Iris pigment epithelial cell (primary cell): ENCODE measurements at places on chromosomes 13 and 19.

DNA sequence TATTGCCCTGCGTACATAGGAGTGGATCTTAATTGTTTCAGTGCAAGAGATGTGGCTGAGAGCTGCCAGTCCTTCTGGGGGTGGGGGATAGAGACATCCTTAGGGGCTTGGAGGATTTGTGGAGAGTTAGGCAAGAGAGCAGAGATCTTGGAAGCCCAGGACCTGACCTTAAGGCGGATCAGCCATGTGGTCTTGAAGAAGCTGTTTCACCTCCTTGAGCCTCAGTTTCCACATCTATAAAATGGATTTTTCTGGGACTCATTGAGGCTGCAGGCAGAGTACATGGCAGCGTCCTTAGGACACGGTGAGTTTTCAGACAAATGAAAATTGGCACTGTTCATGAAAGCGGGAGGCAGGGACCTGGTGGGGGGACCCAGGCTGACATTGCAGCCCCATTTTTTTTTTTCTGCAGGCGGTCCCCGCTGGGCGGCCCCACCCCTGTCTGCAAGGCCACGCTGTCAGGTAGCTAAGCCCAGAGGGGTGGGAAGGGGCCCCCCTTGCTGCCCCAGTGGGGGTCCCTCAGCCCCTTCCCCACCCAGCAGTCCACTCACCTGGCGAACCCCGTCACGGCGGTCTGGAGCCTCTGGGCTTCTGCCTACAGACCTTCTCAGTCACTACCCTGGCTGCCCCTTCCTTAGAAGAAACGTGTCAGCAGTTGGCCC lies 30.0 kb downstream of the PDE4A start:
- DNase-seq: no peak

DNA sequence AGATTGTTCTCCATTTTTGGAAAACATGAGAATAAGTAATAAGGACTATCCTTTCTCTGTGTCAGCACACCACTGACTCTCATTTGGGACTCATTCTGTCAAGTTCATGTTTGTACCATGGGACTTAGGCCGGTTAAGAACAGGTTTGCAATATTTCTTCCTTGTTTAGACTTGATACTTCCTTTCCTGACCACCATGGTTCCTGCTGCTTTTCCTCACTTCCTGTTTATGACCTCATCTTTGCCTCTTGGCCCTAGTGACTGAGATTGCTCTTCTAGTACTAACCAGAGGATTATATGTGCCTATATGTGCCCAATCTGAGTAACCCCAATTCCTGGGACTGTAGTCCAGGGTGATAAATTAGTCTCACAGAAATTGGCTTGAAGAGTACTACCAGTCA lies 32.5 kb upstream of the NDFIP2 start:
- DNase-seq: no peak

DNA sequence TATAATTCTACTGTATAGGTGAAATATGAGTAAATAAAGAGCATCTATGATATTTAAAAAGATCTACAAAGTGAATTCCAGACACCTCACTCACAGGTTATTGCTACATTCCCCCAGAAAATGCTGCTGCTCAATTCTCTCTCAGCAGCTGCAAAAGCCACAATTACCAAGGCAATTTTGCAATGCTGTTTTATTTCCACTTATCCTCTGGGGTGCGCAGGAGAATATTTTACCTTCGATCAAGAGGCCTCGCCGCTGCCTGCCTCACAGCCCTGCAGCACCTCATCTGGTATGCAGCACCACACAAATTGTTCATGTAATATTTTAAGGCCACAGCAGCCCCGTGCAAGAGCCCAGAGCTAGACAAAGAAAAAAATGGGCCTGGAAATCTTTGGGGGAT lies 333.2 kb downstream of the DNAJC15 start:
- peak; percentile 38 for DNase-seq

- no peak for DNase-seq
These were observed 3.6 kb downstream of the PGLYRP1 start for GRCh38 chr19:46019270-46019669.

- no peak for DNase-seq
These were observed 419.8 kb downstream of the SLITRK6 start for GRCh38 chr13:85379433-85379832.

DNA sequence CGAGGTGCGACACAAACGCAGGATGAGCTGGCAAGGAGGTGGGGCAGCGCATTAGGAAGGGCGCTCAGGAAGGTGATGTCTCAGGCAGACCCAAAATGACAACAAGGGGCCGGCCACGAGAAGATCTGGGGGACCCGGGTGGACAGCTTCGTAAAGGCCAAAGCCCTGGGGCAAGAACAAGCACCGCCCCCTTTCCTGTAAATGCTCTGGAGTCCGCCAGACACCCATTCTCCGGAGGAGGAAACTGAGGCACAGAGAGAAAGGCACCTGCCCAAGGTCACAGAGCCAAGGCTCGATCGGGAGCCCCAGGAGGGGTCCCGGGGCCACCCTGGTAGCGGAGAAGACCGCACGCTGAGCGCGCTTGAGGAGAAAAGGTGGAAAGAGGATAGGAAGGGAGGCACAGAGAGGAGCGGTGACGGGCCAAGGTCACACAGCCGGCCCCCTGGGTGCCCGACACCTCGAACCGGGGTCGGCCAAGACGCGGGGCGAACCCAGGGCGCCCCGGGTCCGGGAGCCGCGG lies 571 bp downstream of the SAFB2 start:
- DNase-seq: no peak
